ENCODE measurements at places on chromosomes 3 and 15. TPM values are rescaled to one million over a fixed set of nuclear protein-coding genes. Genes with fewer than 3 reads are reported as not detected.

ARMC8 gene
- 55.7 TPM for polyA plus RNA-seq

CCDC71 gene
- polyA plus RNA-seq: 1.2 TPM

PLCH1 gene
- polyA plus RNA-seq: not detected

ATP13A3 gene
- polyA plus RNA-seq: 6.6 TPM

CLEC3B gene
- polyA plus RNA-seq: not detected

IL20RB gene
- polyA plus RNA-seq: not detected

ANXA2 gene
- 164 TPM for polyA plus RNA-seq

ULK4 gene
- 8.5 TPM for polyA plus RNA-seq

RAD54L2 gene
- polyA plus RNA-seq: 20.4 TPM

MKRN2 gene
- polyA plus RNA-seq: 54.4 TPM

KCNAB1 gene
- polyA plus RNA-seq: 0.18 TPM

DLL4 gene
- polyA plus RNA-seq: not detected

TMC3 gene
- not detected for polyA plus RNA-seq

RBPMS2 gene
- 0.29 TPM for polyA plus RNA-seq

CRABP1 gene
- not detected for polyA plus RNA-seq

LIPH gene
- not detected for polyA plus RNA-seq

CLDN16 gene
- polyA plus RNA-seq: not detected

P2RY13 gene
- polyA plus RNA-seq: not detected

CLSTN2 gene
- not detected for polyA plus RNA-seq

IL17RB gene
- polyA plus RNA-seq: 0.45 TPM

GPR149 gene
- not detected for polyA plus RNA-seq

LRRN1 gene
- not detected for polyA plus RNA-seq

IL12A gene
- polyA plus RNA-seq: 2.8 TPM

LRRFIP2 gene
- 16.3 TPM for polyA plus RNA-seq

FAM227B gene
- 15.8 TPM for polyA plus RNA-seq

ZDHHC23 gene
- polyA plus RNA-seq: 1.1 TPM

CLK3 gene
- polyA plus RNA-seq: 118 TPM

HMG20A gene
- polyA plus RNA-seq: 47.8 TPM

ZNF662 gene
- polyA plus RNA-seq: not detected

JAGN1 gene
- 60.4 TPM for polyA plus RNA-seq

FOXL2 gene
- not detected for polyA plus RNA-seq

EBLN2 gene
- polyA plus RNA-seq: 0.90 TPM

PCYT1A gene
- 8.2 TPM for polyA plus RNA-seq

CCR4 gene
- not detected for polyA plus RNA-seq

ATP10A gene
- polyA plus RNA-seq: not detected

ROPN1 gene
- not detected for polyA plus RNA-seq

IRAK2 gene
- 10.2 TPM for polyA plus RNA-seq

MUSTN1 gene
- not detected for polyA plus RNA-seq

SYNM gene
- polyA plus RNA-seq: not detected

SH2D7 gene
- not detected for polyA plus RNA-seq

SERPINI2 gene
- not detected for polyA plus RNA-seq

P3H2 gene
- polyA plus RNA-seq: not detected

RASGRP1 gene
- polyA plus RNA-seq: 12.1 TPM

LRRIQ4 gene
- polyA plus RNA-seq: not detected

WDR93 gene
- polyA plus RNA-seq: not detected

TMEM212 gene
- polyA plus RNA-seq: not detected

TNFAIP8L3 gene
- not detected for polyA plus RNA-seq

SERPINI1 gene
- 35.3 TPM for polyA plus RNA-seq

Data from naive B cell (primary cell).